ENCODE measurements at places on chromosomes 12 and 14.

DNA sequence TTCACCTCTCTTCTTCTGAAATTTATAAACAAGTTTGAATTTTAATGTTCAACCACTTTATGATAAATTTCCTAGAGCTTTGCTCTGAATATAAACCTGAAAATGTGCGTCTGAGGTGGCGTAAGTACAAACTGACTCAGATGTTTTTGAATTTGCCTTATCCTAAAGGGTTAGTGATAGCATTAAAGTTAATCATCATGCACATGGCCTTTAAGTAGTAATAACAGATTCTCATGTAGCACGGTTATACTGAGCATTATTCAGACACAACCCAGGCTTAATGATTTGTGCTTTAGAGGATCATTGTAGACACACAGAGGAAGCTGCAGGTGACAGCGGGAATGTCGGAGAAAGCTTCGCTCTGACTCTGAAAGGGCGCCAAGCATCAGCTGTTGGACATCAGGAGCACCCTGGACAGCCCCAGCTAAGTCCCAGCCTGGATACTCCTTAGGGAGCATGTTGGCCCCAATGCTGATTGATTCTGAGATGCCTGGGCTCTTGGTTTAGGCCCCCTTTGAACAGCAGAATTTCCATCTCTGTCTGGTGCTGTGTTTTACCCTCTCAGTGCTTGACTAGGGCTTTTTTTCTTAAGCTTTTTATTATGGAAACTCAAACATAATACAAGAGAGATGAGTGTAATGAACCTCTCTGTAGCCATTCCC lies 91.1 kb downstream of the PLXNC1 start:
- no peak for DNase-seq

- no peak for DNase-seq
Observed at GRCh38 chr12:112677050-112677765, 114.3 kb upstream of the RPH3A start.

- DNase-seq, result no peak
Observed at GRCh38 chr12:109258201-109258600, 50.9 kb downstream of the FOXN4 start.

DNA sequence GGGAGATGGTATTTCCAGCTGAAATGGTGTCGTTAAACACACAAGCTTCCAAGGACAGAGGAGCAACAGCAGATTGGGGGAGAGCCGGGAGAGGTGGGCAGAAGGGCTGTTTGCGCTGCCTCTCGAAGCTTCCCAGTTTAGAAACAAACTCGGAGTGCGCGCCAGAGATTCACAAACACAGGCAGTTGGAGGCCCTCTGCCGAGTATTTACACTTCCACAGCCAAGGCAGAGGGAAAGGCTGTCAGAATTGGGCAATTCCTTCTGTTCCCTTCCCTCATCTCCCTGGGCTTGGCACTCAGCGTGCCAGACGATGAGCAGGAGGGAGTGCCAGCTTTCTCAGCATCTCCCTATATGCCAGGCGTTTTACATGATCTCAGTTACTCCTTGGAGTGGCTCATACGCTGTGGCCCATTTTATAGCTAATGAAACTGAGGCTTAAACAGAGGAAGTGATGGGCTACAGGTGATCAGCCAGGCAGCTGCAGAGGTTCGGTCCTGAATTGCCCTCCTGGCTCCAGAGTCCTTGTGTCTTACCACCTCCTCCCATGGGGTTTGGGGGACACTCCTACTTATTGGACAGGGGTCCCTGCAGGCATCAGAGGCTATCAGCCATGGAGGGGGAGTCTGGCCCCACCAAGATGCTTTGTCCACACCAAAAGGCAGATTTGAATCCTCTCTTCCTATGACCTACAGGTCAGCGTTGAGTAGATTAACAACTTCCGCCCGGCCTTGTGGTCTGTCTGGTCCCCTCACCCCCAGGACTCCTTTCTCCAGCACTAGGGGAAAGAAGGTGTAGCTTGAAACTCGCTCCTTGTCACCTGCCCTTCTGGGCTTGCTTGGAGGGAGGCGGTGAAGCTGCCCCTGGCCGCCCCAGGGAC lies 3.1 kb downstream of the FAM222A start:
- no peak for DNase-seq
